ENCODE measurements at places on chromosomes 5 and 9. TPM values are rescaled to one million over a fixed set of nuclear protein-coding genes. Genes with fewer than 3 reads are reported as not detected.

GRCh38 chr5:154038261-154038706, 426 bp downstream of the FAM114A2 start:
- no peak for DNase-seq

Gene CDKN2B-AS1
- total RNA-seq: not detected

- no peak for DNase-seq
Measured at GRCh38 chr9:3664044-3664443, 138.2 kb upstream of the RFX3 start.

GRCh38 chr9:318646-319045, 104.0 kb downstream of the DOCK8 start:
- DNase-seq: no peak

Gene LHX2
- total RNA-seq: 0.36 TPM

DNA sequence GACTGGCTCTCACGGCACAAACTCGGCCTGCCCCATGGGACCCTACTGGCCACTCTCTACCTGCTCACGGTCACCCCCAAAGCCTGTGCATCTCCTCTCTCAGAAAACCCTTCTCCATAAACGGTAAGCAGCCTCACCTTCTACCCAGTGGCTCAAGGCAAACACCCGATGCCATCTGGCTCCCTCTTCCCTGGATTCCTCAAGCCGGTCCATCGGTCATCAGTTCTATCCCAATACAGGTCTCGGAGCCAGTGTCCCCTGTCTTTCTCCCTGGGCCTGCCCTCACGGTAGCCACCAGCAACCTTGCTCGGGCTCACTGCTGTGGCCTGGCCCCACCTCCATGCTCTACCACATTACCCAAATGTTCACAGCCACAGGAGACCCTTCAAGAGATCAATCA, 134.1 kb downstream of the ROR2 start:
- no peak for DNase-seq

DNA sequence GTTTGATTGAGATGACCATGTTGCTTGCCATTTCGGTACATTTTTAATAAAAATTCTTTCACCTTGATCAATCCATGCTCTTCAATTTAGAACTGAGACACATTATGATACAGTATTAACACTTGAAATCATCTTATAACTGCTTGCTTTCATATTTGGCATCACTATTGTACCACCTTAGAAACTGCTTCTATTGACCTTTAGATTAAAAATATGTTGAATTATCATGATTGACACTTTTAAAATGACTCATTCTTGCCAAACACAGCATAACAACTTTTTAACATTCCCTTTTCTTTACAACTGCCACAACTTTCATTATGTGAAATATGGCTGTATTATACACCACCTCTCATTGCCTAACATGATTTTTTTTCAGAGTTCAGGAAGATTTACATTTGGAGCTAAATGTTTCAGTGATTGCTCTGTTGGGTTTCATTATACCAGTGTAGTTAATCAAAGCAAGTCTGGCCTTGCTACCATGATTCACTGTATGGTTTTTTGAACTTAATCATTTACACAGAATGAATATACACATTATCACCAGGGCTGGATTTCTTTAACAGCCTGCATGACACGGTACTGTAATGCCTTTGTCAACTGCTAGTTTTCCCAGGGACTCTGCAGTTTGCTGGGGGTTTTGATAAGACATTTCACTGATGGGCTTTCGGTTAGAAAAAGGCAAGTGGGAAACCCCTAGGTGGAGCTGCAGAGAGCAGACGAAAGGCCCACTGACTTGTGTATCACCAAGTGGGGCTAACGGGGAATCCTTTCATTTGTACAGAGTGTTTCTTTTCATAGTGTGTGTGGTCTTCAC, 93.6 kb upstream of the TLE4 start:
- peak; percentile 8 for DNase-seq

- no peak for DNase-seq
Measured at GRCh38 chr5:11734369-11734768, 169.9 kb downstream of the CTNND2 start.

- no peak for DNase-seq
Measured at GRCh38 chr9:130893341-130894101, 3.1 kb downstream of the QRFP start.

Gene PPP3R2
- not detected for total RNA-seq

DNA sequence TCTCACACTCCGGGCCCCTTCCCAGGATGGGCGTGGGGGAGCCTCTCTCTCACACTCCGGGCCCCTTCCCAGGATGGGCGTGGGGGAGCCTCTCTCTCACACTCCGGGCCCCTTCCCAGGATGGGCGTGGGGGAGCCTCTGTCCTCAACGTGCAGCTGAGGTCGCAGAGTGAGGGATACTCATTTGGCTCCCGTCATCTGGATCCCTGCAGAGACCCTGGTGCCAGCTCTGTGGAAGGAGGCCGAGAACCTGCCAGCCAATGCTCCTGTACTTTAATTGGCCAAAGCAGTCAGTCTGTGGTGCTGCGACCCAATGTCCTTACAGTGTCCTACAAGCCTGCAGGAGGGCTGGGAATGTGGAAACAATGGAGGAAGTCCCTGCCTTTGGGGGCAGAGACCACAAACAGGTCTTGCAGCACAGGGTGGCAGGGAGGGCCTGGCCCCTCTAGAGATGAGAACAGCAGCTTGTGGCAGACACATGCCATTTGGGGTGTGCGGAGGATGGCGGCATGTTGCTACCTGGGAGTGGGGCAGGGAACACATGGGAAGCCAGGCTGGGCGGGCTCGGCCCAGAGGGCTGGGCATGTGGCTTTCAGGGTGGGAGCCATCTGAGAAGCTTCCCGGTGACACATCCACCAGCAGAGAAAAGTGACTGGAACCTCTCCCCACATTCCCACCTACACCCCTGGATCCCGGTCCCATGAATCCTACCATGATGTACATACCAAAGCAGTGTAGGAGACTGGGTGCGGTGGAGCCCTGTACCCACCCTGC, 13.6 kb upstream of the MRNIP start:
- no peak for DNase-seq

- no peak for DNase-seq
Measured at GRCh38 chr5:60514152-60514551, 185.8 kb downstream of the DEPDC1B start.

Gene PFN3
- not detected for total RNA-seq

DNA sequence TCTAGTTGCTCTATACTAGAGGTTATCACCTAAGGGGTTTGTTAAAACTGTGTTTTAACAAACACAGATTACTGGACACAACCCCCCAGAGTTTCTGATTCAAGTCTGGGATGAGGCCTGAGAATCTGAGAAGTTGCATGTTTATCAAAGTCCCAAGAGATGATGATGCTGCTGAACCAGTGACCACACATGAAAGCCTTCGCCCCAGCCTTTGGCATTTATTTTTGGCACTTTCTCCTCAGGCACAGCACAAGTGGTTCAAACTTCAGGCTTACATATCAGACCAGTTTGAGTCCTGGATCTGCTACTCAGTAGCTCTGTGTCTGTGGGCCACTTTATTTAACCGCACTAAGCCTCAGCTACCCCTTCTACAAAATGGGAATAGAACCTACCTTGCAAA, 407.2 kb upstream of the PIK3R1 start:
- no peak for DNase-seq

- no peak for DNase-seq
Measured at GRCh38 chr5:55572020-55572419, 37.3 kb upstream of the PLPP1 start.

- no peak for DNase-seq
Measured at GRCh38 chr5:36593867-36594266, 12.5 kb upstream of the SLC1A3 start.

GRCh38 chr9:134185536-134186011, 21.2 kb upstream of the RNU6ATAC start:
- DNase-seq: no peak

DNA sequence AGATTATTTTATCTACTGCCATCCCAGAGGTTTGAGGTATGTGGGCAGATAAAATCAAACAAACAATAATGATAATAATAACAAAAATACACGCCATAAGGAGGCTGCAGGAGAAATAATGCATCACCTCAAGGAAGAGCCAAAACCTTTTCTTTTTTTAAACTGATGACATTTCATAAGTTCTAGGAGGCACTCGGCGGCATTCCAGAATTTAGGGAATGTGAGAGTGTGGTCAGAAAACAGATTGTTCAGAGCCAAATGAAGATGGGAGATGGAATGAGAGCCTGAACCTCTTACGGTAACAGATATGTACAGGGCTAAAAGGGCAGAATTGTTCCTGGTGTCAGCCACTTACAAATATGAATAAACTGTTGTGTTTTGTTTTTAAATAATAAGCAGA, 615.0 kb upstream of the CHD1 start:
- DNase-seq: no peak

DNA sequence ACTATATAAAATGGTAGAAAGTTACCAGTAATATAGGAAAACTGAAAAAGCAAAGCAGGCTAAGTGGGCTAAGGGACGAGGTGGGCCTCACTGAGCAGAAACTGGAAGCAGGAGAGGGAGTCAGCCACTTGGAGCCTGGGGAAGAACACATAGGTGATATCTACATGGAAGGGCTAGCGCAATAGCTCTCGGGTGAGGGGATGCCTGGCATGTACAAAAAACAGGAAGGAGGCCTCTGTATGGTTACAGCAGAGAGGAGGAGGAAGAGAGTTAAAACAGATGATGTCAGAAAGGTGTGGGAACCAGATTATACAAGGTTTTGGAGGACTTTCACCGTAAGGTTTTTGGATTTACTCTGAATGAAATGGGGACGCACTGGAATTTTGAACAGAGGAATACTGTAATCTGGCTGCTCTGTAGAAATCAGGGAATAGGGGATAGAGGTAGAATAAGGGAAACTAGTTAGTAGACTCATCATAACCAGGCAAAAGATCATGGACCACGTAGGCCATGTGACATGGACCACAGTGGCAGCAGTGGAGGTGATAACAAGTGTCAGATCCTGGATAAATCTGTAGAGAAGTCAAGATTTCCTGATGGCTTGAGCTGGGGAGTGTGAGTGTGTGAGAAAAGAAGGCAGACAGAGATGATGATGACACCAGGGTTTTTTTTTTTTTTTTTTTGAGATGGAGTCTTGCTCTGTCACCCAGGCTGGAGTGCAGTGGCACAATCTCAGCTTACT, 52.5 kb downstream of the FNBP1 start:
- no peak for DNase-seq

- no peak for DNase-seq
Measured at GRCh38 chr5:156922207-156922792, 40.7 kb downstream of the TIMD4 start.

DNA sequence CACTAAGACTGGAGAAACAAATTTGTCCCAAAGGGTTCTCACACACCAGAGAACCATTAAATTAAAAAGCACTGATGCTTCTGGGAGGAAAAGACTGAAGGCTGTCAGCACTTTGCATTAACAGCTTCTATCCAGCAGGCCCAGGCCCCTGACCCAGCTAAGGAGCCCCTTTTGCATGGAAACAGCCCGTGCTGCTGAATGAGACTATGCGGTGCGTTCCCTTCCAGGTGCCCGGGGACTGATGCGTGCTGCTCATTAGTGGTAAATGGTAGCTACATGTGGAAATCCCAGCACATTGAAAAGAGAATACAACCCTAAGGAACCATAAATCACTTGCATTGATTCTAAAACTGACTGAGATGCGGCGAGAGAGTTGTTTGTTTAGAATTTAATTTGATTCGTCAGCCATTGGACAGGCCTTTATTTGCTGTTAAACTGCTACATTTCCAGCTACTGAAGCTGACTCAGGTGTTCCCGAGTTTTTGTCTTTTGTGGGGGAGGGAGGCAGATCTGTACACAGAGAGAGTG, 351.0 kb upstream of the SLC24A2 start:
- DNase-seq: no peak

Gene SLC6A7
- total RNA-seq: not detected

DNA sequence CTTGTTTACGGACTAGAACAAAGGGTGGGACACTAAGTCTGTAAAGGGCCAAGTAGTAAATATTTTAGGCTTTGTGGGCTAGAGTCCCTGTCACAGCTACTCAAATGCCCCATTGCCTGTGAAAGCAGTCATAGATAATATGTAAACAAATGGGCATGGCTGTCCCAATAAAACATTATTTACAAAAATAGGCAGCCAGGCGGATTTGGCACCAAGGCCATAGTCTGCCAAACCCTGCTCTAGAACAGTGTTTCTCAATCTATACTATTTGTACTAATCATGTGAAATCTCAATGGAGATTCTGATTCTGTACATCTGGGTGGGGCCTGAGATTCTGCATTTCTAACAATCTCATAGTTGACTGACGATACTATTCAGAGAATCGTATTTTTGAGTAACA, 92.0 kb downstream of the RFX3 start:
- DNase-seq: no peak

Gene PCDHGA4
- 0.69 TPM for total RNA-seq

DNA sequence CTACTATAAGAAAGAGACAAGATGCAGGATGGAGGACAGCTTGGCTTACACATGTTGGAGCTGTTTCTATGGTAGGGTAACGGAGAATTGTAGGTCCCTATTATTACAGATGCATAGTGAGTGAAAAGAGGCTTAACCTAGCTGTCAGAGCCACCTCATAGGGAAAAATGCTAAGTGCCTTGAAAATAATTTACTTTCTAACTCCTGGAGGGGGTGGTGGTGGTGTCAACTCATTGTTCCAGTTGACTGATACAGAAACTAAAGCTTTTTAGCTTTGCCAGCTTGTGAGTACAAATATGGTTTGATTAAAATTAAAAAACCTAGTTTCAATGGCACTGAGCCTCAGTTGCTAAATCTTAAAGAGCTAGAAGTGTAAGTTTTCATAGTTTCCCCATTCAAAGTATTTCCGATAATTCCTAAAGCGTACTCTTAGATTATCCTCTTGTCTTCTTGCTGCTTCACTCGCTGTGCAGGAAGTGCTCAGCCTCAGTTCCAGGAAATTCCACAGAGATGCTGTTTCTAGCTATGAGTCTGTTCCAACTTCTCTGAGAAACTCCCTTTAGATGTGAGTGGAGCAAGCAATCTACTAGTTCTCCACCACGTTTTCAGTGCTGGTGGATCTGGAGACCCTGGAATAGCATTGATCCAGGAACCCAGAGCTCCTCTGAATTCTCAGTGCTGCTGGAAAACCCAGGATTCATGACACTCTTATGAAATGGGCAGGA, 265.2 kb downstream of the DMAC1 start:
- no peak for DNase-seq

- DNase-seq: no peak
Measured at GRCh38 chr9:125276771-125277170, 15.1 kb downstream of the GAPVD1 start.

DNA sequence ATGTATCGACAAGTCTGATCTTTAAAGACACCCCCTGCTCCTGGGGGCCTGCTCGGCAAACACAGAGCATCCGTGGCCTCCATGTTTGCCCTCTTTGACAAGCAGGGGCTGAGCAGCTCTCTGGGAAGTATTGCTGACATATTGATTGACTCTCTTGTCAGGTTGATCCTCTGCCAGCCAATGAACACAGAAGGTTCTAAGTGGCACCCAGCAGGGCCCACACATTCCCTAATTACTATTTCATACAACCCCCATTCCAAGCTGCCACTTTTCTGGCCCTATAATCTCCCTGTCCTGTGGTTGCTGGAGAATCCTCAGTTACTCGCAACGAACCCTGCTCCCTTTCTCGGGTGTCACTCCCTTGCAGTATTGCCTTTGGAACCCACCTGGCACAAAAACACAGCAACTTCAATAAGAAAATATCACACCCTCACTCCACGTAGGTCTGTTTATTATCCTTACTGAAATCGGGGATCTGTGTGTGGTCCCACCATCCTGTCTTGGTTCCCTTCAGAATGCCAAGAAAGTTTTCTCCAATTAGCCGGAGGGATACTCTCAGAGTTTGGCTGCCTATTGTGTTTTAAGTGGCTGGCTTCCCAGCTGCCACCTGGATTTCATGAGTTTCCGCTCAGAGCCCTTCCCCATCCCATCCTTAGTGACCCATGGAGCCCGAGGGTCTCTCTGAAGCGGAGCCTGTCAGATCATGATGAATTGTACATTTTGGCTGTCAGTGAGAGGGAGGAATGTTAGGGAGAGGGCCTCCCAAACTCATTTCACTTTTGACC, 249.0 kb upstream of the WWC1 start:
- DNase-seq: no peak

Gene BTNL8
- not detected for total RNA-seq

Gene CATSPER3
- total RNA-seq: 0.69 TPM

All from Panc1 (cell line).